ENCODE measurements at places on chromosomes 12 and 14. TPM values are rescaled to one million over a fixed set of nuclear protein-coding genes. Genes with fewer than 3 reads are reported as not detected.

TAS2R8 gene
- total RNA-seq: 0.49 TPM

TMEM30B gene
- total RNA-seq: 4.1 TPM

SART3 gene
- 43.0 TPM for total RNA-seq

CCDC184 gene
- 2.7 TPM for total RNA-seq

WDR89 gene
- 20.3 TPM for total RNA-seq

CLEC12A gene
- total RNA-seq: not detected

A2M gene
- 397 TPM for total RNA-seq

ESR2 gene
- total RNA-seq: 2.9 TPM

MYH6 gene
- total RNA-seq: 0.07 TPM

ART4 gene
- total RNA-seq: 0.83 TPM

EML5 gene
- 3.4 TPM for total RNA-seq

C1R gene
- total RNA-seq: 289 TPM

ADAM20 gene
- 1.7 TPM for total RNA-seq

AKAP3 gene
- total RNA-seq: not detected

RPL10L gene
- total RNA-seq: not detected

KIF5A gene
- total RNA-seq: 2.6 TPM

DEPDC4 gene
- total RNA-seq: 1.6 TPM

WNT5B gene
- 7.2 TPM for total RNA-seq

PRR4 gene
- total RNA-seq: 7.9 TPM

TMTC1 gene
- 20.5 TPM for total RNA-seq

ACSS3 gene
- total RNA-seq: 52.1 TPM

NTF3 gene
- total RNA-seq: 7.1 TPM

KRT79 gene
- total RNA-seq: not detected

NFKBIA gene
- 292 TPM for total RNA-seq

OR6C2 gene
- total RNA-seq: not detected

HOXC12 gene
- total RNA-seq: not detected

SLC25A47 gene
- not detected for total RNA-seq

SLCO1C1 gene
- 1.6 TPM for total RNA-seq

FBXO33 gene
- 12.1 TPM for total RNA-seq

TPH2 gene
- total RNA-seq: not detected

PRH2 gene
- total RNA-seq: not detected

MAP3K12 gene
- 65.8 TPM for total RNA-seq

MGP gene
- 1,589 TPM for total RNA-seq

Measured in uterus (tissue), 4 donors.